Tibial artery (tissue), 4 donors: ENCODE measurements at places on chromosomes 3 and 15.

GRCh38 chr15:44157679-44158078 lies 37.4 kb downstream of the FRMD5 start:
- no peaks in the 10 kb centered on the region for H3K36me3 ChIP-seq
- no peak overlapping the region for H3K27ac ChIP-seq
- peaks cover 2% of the 10 kb centered on the region for H3K27me3 ChIP-seq
- DNase-seq = no peak
- H3K4me1 ChIP-seq = no peaks in the 10 kb centered on the region
- H3K4me3 ChIP-seq = no peak overlapping the region

GRCh38 chr3:52822363-52822762 lies 8.1 kb downstream of the ITIH4 start:
- no peaks in the 10 kb centered on the region for H3K27me3 ChIP-seq
- DNase-seq = no peak
- H3K4me3 ChIP-seq = no peak overlapping the region
- no peaks in the 10 kb centered on the region for H3K4me1 ChIP-seq
- no peak overlapping the region for H3K27ac ChIP-seq
- H3K36me3 ChIP-seq = peaks cover 93% of the 10 kb centered on the region

DNA sequence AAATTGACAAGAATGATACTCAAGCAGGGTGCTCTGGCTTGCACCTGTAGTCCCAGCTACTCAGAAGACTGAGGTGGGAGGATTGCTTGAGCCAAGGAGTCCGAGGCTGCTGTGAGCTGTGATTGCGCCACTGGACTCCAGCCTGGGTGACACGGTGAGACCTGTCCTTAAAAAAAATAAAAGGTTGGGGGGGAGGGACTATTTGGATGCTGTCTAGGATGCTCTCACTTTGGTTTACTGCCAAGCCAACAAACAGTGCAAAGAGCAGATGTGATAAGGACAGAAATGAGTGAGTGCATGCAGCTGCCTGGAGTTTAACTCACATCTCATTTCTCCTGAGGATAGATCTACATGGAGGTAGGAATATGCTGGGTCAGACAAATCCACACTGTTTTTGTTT lies 130.0 kb downstream of the FRMD4B start:
- no peaks in the 10 kb centered on the region for H3K4me1 ChIP-seq
- no peak for DNase-seq
- no peaks in the 10 kb centered on the region for H3K27me3 ChIP-seq
- H3K27ac ChIP-seq = no peak overlapping the region
- H3K4me3 ChIP-seq = no peak overlapping the region
- no peaks in the 10 kb centered on the region for H3K36me3 ChIP-seq

DNA sequence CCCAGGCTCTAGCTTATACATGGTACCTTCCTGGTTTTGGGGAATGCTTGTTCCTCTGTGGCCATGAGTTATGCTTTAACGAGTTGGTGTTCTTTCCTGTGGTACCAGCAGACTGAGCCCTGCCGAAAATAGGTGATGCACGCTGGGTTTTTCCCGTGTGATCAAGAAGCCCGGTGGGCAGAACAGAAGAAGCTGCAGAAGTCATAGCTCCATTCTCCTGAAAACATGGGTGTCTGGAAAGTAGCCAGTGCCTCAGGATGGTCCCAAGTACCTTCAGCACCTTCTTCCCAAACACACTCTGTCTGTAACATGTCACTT lies 25.2 kb downstream of the MAPKBP1 start:
- peaks cover 33% of the 10 kb centered on the region for H3K4me1 ChIP-seq
- H3K27ac ChIP-seq = no peak overlapping the region
- H3K27me3 ChIP-seq = no peaks in the 10 kb centered on the region

DNA sequence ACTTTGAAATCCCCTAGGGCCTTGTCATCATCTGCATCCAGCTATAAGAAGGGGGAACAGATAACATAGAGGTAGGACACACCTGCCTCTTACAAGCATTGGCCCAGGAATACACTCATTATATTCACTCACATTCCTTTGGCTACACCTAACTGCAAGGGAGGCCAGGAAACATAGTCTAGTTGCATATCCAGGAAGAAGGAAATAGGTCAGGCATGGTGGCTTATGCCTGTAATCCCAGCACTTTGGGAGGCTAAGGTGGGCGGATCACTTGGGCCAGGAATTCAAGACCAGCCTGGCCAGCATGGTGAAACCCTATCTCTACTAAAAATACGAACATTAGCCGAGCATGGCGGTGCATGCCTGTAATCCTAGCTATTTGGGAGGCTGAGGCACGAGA lies 48.8 kb downstream of the GTPBP8 start:
- DNase-seq = no peak
- H3K36me3 ChIP-seq = no peaks in the 10 kb centered on the region
- no peaks in the 10 kb centered on the region for H3K4me1 ChIP-seq
- H3K4me3 ChIP-seq = no peak overlapping the region
- H3K27me3 ChIP-seq = no peaks in the 10 kb centered on the region

DNA sequence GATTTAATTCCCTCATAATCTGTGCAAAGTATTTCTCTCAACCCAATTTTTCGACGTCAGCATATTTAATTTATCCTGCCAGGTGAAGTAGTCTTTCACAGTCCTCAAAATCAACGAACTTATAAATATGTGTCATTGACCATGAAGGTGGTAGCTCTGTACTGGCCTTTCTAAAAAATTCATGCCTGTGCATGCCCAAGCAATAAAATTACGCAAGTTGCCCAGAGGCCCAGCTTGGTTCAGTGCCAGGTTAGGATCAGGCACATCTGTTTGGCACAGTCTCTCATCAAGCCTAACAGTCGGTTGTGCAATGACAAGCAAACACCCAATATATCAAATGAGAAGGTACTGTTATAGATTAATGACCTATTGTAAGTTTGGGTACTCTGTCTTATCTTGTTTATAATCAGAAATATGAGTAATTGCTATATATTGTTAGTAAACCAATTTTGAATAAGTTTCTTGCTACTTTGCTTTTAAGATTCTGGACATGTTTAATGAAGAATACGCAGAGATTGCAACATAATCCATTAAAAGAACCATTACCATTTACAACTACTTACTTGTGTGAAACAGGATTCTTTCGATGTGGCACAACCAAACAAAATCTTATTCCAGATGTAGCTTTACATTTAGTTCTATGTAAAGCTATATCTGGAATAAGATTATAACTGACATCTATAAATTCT lies 159.0 kb upstream of the IL12A start:
- peaks cover 19% of the 10 kb centered on the region for H3K4me1 ChIP-seq
- H3K27ac ChIP-seq = peak overlapping the region; percentile 38
- peak; percentile 84 for DNase-seq
- H3K27me3 ChIP-seq = no peaks in the 10 kb centered on the region

DNA sequence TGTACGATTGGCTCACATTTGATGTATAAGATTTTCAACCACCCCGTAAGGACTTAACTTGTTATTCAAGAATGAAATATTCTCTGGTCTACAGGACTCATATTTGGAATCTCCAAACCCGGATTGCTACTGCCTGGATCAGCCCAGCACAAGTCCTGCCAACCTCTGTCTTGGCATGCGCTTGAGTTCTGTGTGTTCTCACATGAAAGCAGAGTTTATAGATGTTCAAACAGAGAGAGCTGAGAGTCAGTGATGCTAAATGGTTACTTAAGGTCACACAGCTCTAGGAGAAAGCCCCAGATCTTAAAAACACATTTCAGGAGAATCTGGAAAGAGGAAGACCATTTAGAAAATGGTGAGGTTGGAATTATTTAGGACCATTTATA lies 268.0 kb upstream of the TBL1XR1 start:
- peak overlapping the region; percentile 53 for H3K27ac ChIP-seq
- no peaks in the 10 kb centered on the region for H3K27me3 ChIP-seq
- peak overlapping the region; percentile 12 for H3K4me3 ChIP-seq

DNA sequence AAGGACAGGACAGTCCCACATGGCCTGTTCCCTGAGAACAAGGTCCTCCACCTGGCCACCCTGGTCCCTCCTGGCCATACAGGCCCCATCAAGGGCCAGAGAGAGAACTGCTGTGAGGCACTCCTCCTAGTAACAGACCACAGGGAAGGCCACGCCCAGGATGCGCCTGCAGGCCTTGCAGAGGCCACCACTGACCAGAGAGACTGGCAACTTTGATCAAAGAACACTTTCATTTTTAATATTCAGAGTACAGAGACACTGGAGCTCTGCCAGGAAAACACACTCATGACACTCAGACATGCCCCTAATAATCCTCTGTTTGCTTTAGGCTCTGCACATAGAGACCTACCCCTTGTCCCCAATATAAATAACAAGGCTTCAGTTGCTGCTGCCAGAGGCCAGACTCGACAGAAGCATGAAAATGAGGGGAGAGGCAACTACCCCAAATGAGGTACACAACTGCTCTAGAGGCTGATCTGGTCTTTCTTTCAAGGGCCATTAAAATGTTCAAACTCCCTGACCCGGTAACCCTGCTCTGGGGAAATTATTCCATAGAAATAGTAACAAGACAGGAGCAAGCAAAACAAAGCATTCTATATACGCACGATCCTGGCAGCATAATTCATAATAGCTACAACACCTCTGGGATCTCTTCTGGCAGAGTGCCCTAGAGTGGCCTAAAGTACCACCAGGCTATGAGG lies 44.8 kb downstream of the CCDC12 start:
- peaks cover 94% of the 10 kb centered on the region for H3K4me1 ChIP-seq
- peak overlapping the region; percentile 80 for H3K27ac ChIP-seq
- DNase-seq = peak; percentile 53

DNA sequence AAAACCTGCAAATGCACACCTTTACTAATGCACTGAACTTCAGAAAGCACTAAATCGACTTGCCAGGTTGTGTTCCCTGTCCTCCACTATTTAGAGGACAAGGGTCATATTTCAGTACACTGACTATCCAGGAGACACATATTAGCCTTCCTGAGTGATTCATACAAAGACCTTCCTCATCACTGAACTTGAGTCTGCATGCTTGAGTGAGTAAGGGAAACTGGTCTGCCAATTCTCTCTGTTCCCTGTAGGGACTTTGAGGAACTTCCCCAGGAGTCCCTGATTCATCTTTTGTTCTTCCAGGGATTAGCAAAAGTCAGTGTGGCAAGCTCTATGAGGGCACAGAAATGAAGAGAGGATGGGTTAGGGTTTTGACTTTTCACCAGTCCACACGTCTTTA lies 565.9 kb downstream of the PDCD6IP start:
- DNase-seq = no peak
- H3K27me3 ChIP-seq = no peaks in the 10 kb centered on the region
- no peak overlapping the region for H3K4me3 ChIP-seq
- no peaks in the 10 kb centered on the region for H3K4me1 ChIP-seq

GRCh38 chr3:129132097-129132866 lies 10.7 kb upstream of the RAB43 start:
- H3K4me3 ChIP-seq = no peak overlapping the region
- no peak for DNase-seq
- no peaks in the 10 kb centered on the region for H3K27me3 ChIP-seq
- H3K36me3 ChIP-seq = peaks cover 84% of the 10 kb centered on the region

DNA sequence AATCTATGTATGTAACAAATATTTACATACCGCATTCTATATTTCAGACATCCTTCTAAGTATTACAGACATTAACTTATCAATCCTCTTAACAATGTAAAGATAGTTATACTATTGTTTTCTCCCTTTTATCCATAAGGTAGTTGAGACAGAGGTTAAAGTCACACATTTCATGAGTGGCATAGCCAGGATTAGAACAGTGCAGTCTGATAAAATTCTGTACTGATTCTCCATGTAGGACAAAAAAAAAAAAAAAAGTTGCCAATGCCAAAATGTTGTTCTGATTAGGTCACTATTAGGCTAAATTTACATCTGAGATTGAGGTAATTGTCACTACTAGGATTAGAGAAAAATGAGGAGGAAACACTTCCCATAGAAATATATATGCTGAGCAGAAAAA lies 629.2 kb downstream of the OTOL1 start:
- H3K4me1 ChIP-seq = no peaks in the 10 kb centered on the region
- no peaks in the 10 kb centered on the region for H3K36me3 ChIP-seq
- H3K27ac ChIP-seq = no peak overlapping the region
- no peaks in the 10 kb centered on the region for H3K27me3 ChIP-seq
